DND-41 (cell line): ENCODE measurements at places on chromosomes 6 and 20.

DNA sequence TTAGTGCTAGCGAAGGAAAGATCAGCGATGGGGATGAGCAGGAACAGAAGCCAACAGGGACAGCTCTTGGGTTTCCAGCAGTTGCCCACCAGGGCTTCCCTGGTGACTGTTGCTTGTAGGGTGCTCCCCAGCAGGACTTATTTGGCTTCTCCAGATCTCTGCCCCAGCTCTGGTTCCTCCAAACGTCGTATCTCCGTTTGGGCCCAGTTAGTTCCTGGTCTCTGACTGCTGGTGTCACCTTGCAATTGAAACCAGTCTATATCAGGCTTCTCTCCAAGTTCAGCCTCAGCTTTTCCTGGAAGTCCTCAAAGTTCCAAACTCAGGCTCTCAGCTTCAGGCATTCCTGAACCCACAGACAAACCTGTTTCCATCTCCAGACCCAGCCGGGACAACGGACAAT is 70.8 kb upstream of the NXT1 start:
- no peak for DNase-seq

DNA sequence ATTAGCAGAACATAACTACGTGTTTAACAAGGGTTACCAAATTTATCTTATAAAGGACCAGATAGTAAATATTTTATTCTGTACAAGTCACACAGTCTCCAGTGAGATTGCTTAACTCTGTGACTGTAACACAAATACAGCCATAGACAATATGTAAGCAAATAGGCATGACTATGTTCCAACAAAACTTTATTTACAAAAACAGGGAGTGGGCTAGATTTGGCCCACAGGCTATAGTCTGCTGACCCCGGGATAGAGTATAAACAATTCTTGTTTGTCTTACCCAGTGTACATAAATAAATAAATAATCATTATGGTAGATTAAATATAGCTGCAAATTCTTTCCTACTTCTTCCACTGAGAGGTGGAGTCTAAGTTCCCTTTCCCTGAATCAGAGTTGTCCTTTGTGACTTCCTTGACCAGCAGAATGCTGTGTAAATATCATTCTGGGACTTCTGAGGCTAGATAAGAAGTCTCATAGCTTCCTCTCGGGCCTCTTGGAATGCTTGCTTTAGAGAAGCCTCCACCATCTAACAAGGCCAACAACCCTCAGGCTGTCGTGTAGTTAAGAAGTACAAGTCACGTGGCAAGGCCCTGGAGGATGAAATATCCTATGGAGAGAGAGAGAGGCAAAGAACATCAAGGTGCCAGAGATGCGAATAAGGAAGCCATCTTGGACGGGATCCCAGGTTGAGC is 59.1 kb upstream of the TMEM244 start:
- no peak for DNase-seq

DNA sequence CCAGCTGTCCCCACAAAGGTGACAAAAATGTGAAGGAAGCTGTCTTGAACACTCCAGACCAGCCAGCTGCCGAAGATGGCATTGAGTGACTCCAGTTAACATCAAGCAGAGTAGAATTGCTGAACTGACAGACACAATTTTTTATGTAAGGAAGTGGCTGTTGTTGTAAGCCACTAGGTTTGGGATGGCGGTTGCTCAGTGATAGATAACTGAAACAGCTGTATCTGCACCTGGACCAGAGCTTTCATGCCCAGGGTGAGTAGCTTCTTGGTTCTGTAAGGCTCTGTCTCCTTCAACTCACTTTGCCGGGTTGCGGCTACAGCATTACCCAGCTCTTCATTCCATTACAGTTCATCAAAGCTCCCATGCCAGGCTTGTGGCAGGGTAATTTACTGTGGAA is 49.7 kb upstream of the DDR1 start:
- DNase-seq: peak; percentile 94

DNA sequence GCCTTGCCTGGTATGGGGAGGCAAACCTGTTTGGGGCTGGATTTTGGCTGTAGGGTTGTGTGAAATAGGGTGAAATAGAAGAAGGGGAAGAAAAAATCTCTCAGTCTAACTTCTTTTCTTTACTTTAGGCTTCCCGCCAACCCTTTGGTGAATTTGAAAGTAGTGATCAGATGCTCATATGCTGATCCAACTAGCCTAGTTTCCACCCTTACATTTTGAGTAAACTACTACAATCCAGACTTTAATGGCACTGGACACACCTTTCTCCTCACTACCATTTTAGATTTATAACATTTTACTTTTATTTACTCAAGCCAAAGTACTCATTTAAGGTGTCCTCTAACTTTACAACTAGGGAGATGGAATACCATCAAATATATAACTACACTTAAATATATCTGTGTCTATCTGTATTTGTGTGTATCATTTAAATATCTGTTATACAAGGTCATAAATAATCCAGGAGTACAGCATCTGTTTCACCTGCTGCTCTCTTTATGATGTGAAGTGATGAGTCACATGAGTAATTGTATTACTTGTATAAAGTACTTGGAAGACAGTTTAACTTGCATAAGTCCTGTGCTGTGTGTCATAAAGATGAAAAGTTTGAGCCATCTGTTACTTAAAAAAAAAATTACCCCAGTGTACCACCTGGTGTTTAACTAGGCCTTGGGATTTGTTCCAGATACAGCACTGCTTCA is 172.1 kb downstream of the CDKAL1 start:
- DNase-seq: no peak

- no peak for DNase-seq
Measured at GRCh38 chr6:11653028-11653583, 115.6 kb downstream of the TMEM170B start.

- no peak for DNase-seq
Measured at GRCh38 chr6:6926856-6927255, 180.9 kb upstream of the RREB1 start.
